Renal cortex interstitium (tissue), 15 donors: ENCODE measurements at places on chromosomes 5 and 9.

DNA sequence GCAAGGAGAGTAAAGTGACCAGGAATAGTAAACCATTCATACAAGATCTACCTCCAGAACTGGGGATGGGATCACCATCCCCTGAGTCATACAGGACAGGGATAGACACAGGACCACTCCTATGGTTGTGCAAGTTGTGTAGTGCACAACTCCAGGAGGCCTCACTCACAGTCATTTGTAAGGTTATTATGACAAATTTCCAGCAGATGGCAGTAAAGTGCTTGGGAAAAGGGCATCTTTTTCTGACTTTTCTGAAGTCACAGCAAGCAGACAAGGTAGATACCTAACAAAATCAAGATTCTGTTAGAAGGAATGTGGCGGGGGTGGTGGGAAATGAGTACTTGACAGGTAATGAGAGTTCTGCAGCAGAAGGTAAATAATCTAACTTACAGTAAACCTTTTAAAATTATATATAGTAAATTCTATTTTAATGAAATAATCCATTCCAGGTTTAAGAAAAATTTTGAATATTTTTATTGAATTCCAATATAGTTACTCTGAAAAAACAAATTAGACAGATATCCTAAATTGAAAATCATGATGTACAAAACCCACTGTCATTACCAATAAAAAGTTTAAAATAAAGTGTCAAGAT is 16.7 kb upstream of the KIF27 start:
- no peak for DNase-seq

- no peak for DNase-seq
These were observed 7.4 kb upstream of the IFNA1 start for GRCh38 chr9:21432672-21433425.

GRCh38 chr9:751137-752051 is 90.1 kb upstream of the DMRT1 start:
- no peak for DNase-seq

DNA sequence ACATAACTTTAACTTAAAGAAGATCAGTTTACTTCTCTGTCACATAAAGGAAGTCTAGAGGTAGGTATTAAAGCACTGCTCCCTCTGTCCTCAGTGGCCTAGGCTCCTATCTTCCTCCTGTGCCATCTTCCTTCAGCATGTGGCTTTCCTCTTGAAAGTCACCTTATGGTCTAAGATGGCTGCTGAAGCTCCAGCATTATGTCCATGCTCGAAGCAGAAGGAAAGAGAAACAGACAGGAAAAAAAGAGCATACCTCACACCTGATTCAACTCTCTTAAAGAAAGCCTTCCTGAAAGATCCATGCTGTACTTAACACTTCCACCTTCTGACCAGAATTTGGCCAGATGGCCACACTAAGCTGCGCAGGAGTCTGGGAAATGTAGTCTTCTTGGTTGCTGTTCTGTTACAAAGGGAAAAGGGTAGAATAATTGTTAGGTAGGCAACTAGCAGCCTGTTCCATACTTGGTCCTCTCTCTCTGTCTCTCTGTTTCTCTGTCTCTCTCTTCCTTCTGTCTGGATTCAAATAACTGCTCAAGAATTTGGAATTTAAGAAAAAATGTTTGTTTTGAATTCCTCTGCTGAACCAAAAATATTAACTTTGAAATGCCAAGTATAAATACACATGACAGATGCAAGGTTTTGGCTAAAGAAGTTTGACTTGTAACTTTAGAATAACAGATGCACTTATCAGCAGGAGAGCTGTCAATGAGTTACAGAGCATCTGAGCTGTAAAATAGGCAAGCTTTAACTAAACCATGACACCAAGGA is 16.0 kb downstream of the TMEM174 start:
- DNase-seq: no peak

DNA sequence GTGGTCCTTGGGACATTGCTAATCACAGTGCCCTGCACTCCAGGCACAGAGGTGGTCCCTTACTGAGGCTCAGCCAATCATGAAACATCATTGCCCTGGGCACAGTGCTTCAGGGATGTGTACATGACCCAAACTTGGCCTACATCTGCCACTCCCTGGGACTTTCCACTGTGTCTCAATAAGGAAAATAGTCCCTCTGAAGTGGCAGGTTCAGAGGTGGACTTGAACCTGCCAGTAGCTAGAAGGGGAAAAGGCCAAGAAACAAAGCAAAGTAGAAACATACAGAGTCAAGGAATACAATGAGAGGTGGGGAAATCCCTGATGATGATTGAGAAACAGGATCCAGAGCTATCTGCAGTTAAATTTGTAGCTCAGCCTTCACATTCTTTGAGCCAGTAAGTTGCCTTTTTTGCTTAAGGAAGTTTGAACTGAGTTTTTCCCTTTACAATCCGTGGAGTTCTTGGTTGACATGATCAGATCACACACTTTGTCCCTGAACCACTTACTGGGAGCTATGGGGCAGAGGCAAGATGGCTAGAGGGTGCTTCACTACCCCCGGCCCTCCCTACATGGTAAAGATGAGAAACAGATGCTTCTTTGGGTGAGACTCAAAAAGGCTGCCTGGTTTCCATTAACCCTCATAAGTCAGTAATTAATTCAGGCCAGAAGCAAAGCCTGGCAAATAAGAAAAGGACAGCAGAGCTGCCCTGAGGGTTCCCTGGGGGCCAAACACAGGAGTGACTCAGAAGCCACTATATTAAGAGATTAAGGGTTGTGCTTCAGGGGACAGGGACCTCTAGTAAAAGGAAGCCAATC is 57.6 kb downstream of the SH3TC2 start:
- no peak for DNase-seq

DNA sequence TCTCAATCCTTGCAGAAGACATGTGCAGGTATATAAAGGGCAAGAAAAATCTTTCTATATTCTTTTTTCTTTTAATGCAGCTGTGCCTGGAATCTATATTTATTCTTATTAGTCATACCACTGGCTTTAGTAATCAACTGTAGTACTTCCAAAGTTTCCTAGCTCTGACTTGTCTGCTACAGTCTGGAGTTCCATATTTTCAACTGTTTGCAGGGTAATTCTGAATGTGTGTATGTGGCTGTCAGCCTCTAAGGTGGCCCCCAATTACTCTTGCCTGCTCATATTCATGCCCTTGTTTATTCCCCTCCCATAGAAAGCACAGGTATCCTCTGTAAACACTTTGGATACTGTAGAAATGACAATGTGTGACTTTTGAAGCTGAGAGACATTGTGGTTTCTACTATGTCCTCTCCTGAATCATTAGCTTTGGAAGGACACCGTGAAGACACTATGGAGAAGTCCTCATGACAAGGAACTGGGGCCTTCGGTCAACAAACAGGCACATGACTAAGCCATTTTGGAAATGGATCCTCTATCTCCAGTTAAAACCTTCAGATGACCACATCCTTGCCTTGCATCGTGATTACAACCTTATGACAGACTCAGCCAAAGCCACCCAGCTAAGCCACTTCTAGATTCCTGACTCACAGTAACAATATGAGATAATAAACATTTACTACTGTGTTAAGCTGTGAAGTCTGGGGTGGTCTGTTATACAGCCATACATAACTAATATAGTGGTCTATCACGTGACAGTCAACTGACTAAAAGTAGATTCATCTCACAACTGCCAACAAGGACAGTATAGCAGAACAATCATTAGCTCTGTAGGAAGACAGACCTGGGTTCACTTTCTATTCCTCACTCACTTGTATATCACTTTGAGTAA is 49.5 kb upstream of the SUSD1 start:
- DNase-seq: no peak

DNA sequence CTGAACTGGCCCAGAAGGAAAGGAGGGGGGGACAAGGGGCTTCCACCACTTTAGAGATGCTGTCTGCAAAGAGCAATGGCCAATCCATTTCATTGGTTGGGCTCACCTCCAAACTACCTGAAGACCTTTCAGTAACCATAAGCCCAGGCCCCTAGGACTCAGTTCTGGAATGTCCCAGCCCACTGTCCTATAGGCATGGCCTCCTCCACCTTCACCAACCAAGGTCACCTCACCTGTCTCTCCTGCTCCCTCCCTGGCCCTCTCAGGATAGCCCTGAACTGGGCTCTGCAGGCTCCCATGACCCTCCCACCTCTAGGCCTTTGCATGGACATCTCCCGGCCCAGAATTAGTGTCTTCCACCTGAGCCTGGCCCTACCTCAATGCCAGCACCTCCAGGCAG is 22.4 kb downstream of the S1PR3 start:
- DNase-seq: no peak

- DNase-seq: no peak
These were observed 275.6 kb upstream of the PAPPA start for GRCh38 chr9:115877852-115878438.

DNA sequence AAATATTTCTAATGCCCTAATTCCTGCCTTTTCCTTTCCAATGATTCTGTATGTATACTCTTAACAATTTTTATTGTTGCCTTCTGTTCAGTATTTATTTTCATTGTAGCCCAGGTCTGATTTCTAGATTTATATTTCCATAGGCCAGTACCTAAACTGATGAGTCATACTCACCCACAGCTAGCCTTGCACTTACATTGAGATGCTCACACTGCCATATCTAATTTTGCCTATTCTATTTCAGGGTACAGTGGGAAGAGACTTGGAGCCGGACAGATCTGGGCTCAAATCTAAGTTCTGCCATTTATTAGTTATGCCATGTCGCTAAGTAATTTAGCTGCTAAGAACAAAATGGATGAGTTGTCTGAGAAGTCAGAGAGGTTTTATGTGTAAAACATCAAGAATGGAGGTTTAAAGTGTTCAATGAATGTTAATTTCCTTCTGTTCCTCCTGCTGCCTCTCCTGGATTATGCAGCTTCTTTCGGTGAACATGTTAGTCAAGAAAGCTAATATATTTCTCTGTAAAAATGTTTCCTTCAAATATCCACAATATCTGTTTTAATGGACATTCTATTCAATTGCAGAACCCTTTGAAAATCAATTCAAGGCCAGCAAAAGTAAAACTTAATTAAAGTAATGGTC is 62.3 kb upstream of the CDK5RAP2 start:
- DNase-seq: no peak

DNA sequence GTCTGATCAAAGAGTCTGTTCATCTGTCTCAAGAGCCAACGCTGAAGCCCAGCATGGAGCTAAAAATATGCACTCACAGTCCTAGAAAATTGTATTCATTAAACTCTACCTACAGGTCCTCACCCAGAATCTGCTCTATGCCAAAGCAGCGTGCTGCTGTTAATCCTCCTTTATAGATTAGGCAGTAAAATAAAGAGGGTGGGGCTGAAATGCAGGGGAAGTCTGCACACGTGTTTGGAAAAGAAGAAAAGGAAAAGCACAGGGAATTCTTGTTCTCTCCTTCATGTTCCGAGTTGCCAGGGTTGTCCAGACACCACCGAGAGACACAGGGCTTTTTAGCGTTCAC is 121.4 kb upstream of the TMEM161B start:
- DNase-seq: no peak

DNA sequence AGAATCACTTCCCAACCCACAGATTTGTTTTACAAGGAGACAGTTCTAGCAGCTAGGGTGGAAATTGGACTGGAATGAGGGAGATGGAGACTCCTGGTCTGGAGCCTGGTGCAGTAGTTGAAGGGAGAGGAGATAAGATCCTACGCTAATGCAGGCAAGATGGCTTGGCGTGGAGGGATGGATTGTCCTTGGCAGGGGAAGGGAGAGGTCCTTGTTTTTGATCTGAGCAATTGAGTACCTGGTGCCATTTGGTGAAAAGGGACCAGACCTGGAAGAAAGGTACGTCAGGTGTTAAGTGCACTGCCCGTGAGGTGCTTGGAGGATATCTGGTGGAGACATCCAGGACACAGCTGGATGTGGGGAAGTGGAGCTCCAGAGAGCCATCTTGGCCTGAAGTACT is 35.7 kb downstream of the ANGPTL2 start:
- DNase-seq: no peak

GRCh38 chr5:89988998-89989655 is 420.4 kb downstream of the CETN3 start:
- no peak for DNase-seq

GRCh38 chr5:108638021-108638420 is 109.7 kb upstream of the FER start:
- no peak for DNase-seq

DNA sequence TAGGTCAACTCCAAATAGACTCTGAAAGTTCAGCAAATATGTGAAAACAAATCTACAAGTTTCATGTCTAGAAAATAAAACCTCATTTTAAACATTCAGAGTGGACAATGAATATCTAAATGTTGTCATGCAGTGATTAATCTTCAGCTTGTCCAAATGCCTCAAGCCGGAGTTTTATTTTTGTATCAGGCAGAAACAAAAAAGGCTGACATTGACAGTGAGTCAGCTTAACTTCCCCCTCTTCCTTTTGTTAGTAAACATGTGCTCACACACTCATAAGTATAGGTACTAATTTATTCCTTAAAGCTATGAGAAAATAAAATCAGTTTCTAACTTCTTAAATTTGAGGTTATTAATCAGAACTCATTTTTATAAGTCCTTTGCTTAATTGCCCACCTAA is 467.9 kb upstream of the DAB2 start:
- DNase-seq: no peak

GRCh38 chr9:126423916-126424185 is 97.2 kb downstream of the MVB12B start:
- no peak for DNase-seq

DNA sequence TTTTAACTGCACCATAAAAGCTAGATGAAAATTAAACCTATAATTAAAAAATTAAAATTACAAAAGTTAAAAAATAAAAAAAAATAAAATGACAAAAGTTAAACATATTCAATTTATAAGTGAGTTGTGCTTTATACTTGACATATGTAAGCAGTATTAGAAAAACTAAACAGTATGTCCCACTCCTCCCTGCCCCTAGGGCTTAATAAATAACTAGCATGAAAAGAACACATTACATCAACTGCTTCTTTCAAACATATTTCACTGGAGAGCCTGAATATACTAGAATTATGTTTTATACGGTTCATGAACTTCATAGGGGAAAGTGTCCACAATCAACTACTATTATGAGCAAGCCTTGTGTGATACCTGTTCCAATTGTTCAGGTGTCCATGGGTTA is 47.6 kb downstream of the ECPAS start:
- DNase-seq: no peak

DNA sequence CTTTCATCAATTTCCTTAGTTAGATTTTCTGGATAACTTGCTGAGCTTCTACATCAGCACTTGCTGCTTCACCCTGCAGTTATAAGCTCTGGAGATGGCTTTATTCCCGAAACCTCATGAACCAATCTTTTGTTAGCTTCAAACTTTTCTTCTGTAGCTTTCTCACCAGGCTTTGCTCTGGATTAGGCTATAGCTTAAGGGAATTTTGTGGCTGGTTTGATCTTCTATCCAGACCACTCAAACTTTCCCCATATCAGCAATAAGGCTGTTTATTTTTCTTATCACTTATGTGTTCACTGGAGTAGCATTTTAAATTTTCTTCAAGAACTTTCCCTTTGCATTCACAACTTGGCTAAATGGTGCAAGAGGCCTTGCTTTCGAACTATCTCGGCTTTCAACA is 1173.5 kb upstream of the NUDT12 start:
- DNase-seq: no peak

- no peak for DNase-seq
These were observed 37.9 kb upstream of the TTC1 start for GRCh38 chr5:159971038-159971437.

GRCh38 chr9:37976714-37977477 is 73.0 kb upstream of the SLC25A51 start:
- DNase-seq: no peak
